ENCODE measurements at places on chromosomes 7 and 10.
A peak's percentile ranks its signal among the peaks of the same experiment; 100 is the strongest.

DNA sequence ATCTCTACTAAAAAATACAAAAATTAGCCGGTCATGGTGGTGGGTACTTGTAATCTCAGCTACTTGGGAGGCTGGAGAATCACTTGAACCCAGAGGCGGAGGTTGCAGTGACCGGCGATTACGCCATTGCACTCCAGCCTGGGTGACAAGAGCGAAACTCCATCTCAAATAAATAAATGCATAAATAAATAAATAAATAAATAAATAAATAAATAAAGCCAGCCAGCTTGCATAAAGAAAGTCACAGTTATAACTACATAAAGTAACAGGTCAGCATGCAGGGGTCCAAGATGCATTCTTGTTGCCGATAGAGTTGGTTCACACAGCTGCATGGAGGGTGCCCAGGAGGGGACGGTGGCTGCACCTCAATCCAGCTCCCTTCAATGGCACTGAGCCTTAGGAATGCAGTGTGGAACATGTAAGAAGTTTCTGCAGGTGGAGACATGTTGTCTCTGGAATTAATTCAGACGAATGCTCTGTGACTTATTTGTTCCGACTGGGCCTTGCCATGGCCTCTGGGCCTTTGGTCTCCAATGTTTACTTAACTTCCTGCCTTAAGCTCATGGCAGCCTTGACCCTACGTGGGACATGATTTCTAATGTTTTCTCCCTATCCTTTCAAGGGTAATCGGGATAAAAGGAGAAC lies 159.6 kb upstream of the PRKCQ start:
- no peak for DNase-seq

- no peak for DNase-seq
Observed at GRCh38 chr7:157418204-157419034, 81.6 kb downstream of the DNAJB6 start.

GRCh38 chr10:87753995-87754866 lies 63.8 kb downstream of the ATAD1 start:
- DNase-seq = no peak

GRCh38 chr10:88198023-88198422 lies 334.6 kb downstream of the PTEN start:
- DNase-seq = no peak

GRCh38 chr7:155741805-155742204 lies 70.5 kb downstream of the SHH start:
- DNase-seq = no peak

GRCh38 chr10:114208351-114208750 lies 29.2 kb downstream of the TDRD1 start:
- DNase-seq = no peak

- no peak for DNase-seq
Observed at GRCh38 chr10:118904286-118904685, 125.2 kb upstream of the NANOS1 start.

DNA sequence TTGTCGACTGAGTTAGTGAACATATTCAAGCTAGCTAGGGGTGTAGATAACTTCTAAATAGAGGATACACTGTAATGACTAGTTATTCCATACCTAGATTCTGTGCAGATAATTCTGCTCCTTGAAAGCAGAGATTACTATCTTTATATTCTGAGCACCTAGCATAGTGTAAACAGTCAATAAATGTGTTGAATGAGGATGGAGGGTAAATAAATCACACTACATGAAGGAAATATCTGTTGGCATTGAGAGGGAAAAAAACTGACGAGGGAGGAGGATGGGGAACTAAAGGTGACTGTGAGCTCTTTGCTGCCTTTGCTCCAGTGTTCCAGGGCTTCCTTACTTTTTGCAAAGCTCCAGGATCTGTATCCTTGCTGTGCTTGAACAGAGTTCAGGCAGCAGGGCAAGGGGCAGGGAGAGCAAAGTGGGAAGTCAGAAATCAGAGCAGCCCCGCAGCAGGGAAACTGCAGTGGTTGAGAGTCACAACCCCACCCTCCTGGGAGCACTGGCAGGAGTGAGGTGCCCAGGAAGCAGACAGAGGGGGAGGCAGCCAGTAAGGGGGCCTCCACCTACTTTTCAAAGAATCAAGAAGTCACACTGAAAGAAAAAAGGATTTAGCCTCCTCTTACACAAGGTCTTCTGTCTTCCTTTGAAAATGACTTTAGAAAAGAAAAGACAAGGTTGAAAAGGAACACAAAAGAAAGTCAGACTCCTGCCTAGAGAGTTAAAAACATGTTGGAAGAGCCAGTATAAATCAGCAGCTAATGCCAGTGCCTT lies 71.8 kb upstream of the LRRN3 start:
- DNase-seq = no peak

GRCh38 chr10:111522551-111522950 lies 445.7 kb downstream of the ADRA2A start:
- DNase-seq = no peak

DNA sequence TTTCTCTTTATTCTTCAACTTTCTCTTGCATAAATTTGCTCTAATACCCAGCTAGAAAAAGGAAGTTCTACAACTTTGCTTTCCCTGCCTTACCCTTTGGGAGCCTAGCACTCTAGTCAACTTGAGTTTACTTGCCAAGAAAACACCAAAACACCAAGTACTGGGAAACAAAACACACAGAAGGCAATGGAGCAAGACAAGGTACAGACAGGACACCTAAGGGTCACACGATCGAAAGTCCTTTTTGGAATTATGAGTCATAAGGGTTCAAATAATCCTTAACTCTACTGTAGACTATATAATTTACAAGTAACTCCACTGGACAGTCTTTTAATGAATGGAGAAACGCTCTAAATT lies 42.6 kb upstream of the ANAPC16 start:
- DNase-seq = no peak

GRCh38 chr10:95785942-95786669 lies 30.1 kb downstream of the ENTPD1 start:
- no peak for DNase-seq

- no peak for DNase-seq
Observed at GRCh38 chr10:84632866-84633265, 304.5 kb downstream of the CCSER2 start.

DNA sequence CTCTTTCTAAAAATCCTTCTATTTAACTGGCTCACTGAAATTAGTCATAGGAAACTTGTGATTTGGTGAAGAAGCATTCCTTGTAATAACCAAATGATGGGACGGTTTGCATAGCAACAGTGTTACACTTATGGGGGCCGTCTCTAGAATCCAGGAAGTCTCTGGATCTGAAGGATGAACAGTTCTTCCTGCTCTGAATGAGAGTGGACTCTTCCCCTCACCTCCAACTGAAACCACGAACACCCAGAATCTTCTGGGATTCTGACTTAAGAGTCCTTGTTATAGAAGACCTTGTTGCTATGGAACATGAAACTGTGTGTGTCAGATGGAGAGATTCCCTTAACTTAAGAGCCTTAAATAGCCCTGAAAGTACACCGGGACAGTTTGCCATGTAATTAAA lies 23.2 kb downstream of the NOLC1 start:
- DNase-seq = no peak

DNA sequence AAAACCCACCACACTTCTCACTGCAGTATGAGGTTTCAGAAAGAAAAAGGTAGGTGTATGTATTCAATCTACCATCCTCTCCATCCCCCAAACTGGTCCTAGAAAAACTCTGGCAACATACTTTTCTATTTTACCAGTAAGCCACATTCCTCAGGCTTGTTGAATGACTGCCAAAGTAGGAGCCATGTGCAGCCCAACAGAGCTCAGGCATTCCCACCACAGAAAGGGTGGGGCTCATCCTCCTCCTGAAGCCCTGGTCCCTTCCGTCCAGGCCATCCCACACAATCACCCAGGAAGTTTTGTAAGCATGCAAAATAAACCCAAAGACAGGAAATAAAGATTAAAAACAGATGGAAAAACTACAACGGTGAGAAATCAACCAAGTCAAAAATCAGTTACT lies 57.2 kb downstream of the MAD1L1 start:
- no peak for DNase-seq

DNA sequence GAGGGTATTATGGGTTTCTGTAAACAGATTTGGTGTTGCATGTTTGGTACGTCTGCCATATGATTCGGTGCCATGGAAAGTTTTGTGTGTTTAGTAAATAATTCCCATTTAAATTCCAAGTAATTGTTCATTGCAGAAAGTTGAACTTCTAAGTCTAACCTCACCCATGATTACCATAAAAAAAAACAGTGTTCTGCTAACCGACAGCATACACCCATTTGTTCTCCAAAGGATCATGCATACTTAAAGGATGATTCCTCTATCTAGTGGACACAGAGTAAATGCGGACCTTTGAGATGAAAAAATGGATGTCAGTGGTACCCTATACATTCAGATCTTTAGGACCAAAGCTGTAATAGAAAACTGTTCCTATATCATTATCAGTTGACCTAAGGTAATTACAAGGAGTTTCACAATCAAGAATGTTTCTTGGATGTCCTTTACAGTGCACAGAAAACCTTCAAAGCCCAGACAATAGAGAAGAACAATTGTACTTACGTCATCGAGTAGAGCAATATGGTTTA lies 209.9 kb downstream of the CRPPA start:
- no peak for DNase-seq

- DNase-seq = no peak
Observed at GRCh38 chr10:26524161-26524896, 86.2 kb downstream of the APBB1IP start.

DNA sequence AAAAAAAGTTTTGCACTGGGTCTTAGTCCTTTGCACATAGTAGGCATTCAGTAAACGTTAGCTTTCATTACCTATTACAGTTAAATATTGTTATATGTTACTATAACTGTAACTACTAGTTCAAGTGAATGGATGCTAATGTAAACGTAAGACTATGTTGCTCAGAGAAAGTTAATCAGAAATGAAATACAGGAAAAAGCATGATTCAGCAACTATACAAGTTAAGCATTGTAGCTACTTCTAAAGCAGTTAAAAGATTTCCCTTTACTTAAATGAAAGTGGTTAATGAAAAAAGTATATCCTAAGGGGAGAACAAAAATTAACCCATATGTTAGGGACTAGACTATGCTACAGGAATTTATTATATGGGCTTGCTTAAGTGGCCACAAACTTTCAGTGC lies 121.2 kb downstream of the SKAP2 start:
- no peak for DNase-seq

DNA sequence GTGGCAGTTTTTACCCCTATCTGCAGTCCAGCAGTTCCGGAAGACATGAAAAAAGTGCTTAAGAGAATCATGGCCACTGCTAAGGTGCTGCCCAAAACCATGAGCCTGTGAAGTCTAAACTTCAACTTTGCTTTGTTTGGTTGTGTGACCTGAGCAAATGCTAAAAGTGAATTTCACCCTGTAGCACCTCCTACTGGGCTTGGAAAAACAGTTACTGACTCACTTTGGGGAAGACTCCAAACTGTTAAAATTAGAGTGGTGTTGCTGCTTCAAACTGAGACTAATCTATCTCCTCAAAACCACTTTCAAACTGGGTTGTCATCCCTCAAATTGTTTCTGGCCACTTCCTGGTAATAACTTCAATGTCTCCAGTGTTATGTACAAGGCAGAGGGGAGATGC lies 21.3 kb downstream of the MKX start:
- DNase-seq = no peak

- DNase-seq = no peak
Observed at GRCh38 chr7:27248911-27249723, 6.5 kb downstream of the EVX1 start.

DNA sequence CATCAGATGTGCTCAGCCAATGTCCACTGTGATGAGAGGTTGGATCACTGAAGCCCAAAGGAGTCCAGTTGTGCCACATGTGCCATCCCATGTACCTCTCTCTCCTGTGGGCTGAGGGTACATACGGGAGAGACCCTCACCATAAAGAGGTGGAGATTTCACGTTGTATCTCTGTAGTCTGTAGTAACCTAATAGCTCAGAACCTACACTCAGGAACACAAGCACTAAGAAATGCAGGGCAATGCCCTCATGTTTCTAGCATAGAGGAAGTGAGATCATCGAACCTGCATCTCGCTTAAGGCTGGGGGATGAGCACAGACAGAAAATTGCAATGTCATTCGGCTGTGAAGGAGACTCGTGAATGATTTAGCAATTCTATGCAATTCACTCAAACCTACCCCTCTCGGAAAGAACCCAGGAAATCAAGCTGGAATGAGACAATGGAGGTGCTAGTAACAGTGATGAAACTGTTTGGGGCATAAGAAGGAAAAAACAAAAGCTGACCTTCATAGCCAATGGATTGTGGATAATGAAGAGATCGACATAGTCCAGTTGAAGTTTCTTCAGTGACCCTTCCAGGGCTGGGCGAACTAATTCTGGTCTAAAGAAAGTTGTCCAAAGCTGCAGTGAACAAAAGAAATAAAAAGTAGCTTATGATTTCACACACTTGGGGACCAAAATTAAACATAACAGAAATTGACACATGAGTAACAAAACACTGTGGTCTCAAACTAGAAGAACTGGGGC lies 80.3 kb upstream of the UCN3 start:
- no peak for DNase-seq

- DNase-seq = no peak
Observed at GRCh38 chr7:121339082-121339481, 10.3 kb downstream of the WNT16 start.

GRCh38 chr7:95642173-95642572 lies 45.9 kb upstream of the PDK4 start:
- DNase-seq = no peak

DNA sequence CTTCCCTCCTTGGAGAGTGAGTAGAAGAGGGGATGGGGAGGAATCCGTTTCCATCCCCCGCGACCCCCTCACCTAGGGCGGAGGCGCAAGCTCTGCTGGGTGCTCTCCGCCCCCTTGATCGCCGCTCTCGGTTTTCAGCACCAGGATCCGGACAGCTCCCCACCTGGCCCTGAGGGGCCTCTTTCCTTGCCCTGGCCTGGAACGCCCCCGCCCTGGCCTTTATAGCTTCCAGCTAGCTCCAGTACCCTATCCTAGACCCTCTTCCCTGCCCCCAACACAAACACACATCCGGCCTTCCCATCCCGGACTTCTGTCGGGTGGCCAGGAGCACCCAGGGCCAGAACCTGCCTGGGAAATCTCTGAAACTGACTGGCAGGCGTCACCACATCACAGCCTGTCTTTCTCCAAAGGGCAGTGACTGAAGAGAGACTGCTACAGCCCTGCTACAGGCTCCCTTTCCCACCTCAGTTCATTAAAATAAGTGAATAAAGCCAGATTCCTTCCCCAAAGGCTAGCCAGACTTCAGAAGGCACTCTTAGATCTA lies 72.3 kb upstream of the LEP start:
- no peak for DNase-seq

GRCh38 chr10:84205049-84205852 lies 10.9 kb downstream of the CDHR1 start:
- peak; percentile 16 for DNase-seq

DNA sequence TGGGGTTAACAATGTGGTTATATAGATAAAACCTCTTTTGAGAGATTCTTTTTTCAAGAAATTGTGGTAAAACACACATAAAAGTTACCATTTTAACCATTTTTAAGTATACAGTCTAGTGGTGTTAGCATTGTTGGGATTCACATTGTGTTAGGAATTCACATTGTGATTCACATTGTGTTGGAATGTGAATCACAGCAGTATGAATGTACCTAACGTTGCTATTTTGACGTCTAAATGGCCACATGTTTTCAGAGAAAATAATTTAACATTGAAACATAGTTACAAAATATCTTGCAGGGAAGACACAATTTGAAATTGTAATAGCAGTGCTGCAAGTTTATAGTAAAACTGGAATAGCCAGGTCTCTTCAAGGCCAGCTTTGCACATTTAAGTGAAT lies 129.0 kb downstream of the BICC1 start:
- DNase-seq = no peak

- DNase-seq = no peak
Observed at GRCh38 chr10:127210936-127211466, 14.6 kb upstream of the INSYN2A start.
